ENCODE measurements at places on chromosomes 6 and 20.
A peak's percentile ranks its signal among the peaks of the same experiment; 100 is the strongest.

DNA sequence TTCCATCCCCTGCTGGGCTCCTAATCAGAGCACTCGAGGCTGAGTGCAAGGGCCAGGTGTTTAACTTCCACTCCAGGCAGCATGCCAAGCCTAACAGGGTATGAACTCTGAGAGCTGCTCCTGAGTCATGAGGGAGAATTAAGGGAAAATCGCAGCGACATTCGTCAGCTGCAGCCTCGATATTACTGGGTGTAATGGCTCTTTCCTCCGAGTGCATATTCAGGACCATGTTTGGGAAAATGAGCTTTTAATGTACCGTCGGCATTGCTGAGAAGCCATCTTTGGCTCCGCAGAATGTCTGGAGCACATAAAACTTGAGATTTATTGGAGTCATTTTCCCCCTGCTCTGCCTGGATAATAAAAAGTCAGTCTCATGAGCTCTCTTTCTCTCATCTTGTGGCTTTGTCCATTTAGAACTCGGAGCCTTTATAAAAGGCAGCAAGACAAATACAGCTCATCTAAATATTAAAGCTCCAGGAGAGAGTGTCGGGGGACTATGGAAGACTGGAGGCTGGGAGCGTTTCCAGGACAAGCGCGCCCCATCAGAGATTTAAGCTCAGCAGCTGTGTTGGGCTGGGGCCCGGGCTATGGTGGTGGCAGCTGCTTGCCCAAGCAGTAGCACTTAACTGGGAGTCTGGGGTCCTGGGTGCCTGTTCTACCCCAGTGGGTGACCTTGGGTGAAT, 103.7 kb downstream of the TOX2 start:
- DNase-seq: no peak

DNA sequence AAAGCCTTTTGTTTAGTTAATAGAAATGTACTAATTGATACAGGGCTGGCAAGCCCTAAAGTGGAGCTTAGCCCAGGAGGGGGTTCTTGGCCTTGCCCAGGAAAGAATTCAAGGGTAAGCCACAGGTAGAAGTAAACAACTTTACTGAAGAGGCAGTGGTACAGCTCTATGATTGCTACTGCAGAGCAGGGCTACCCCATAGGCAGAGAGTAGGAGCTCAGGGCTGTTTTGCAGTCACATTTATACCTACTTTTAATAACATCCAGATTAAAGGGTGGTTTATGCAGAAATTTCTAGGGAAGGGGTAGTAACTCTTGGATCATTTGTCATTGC, 680.4 kb upstream of the GJE1 start:
- DNase-seq: no peak

DNA sequence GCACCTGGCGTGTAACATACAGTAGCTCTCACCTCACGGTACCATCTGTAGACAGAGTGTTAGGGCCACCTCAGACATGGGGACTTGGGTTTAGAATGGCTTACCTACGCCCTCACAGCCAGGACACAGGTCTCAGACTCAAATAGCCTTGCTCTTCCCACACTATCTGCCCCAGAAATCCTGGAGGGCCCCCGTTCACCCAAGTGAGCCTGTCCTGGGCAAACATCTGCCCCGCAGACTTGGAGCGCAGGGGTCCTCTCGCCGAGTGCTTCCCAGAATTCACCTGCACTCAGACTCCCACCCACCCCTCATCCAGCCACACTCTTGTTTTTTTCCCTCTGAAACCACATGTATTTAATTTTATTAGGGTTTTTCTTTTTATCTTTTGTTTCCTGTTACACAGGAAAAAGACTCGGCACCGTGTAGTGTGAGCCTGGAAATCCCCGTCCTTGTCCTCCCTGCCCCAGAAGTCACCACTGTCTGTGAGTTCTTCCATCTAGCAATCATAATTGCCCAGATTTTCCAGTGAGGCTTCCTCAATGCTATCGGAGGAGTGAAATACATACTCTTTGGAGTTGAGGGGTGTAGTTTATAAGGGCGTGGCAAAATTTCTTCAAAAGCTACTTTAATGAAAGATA, 17.1 kb upstream of the MAP1LC3A start:
- DNase-seq: no peak

DNA sequence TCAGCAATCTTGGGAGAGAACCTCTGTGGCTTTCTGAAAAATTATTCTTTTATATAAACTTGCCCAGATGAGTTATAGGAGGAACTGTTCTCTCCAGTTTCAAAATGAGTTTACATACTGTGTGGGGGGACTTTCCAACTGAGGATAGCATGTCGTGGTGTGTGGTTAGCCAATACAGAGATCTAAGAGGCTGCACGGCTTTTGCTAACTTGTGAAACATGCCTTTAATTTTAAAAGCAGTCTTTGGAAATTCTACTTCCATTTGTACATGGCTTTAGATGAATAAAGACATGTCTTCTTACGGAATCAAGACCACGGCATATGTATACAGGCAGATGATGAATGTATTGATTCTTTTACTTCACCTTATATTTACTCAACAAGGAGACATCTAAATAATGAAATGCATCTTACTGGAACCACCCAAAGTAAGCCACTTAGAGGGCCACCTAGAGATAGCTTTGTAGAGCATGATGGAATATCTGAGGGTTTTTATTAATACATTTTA, 39.8 kb downstream of the HIVEP1 start:
- DNase-seq: peak; percentile 71

GRCh38 chr6:101462576-101462975, 69.1 kb downstream of the GRIK2 start:
- no peak for DNase-seq

GRCh38 chr6:31728767-31729514, at the start of gene DDAH2:
TSS of gene DDAH2 (minus strand) at chr6:31729299. CDS start at chr6:31729161, 138 bp downstream.
- no peak for DNase-seq

DNA sequence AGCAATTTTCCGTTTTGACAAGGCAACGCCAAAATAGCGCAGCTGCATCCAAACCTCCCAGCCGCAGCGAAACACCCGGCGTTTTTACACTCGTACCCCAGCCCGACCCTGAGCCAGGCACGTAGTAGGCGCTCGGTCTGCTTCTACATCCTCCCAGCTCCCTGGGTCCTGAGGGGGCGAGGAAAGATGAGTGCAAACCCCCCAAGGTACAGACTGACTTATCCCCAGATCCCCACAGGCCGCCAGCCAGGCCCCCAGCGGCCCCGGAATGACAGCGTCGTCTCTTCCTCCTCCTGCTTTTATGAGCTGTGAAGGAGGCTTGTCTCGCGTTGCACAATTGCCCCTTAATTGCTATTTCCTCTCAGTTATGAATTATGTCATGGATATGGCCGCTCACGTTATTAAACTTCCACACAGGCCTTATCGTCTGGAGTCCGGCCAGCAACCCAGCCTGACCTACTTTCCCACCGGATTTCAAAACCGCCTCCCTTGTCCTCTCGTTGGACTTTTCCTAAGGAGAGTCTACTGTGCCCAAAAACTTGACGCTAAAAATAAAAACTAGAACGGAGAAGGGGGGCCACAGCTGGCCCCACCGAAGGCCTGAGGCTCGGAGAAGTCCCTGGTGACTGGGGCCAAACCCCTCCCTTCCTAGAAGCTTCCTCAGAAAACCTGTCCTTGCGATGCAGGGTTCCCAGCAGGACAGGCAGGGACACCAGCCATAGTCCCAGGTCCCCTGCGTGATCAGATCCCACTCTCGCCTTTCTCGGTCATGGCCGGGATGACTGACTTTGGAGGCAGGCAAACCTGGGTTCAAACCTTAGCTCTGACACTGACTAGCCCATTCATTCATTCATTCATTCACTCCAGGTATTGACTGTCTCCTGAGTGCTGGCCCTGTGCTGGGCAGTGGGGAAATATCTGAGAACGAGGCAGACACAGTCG, 130.9 kb upstream of the PTPN1 start:
- peak; percentile 36 for DNase-seq

GRCh38 chr6:14673201-14673600, 555.6 kb downstream of the CD83 start:
- DNase-seq: no peak

DNA sequence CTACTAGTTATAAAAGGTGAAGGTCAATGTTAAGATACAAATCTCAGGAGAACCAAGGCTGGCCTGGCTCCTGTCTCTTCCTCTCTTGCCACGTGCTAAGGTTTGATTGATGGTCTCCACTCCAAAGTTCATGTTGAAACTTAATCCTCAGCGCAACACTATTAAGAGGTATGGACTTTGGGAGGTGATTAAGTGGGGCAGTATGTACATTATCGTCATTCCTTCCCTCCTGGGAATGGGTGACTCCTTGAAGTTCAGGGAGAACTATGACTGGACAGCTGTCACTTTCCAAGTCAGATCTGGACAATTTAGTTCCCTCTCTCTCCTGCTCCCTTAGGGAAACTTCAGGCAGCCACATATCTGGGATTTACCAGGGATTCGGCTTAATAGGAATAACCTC, 50.5 kb downstream of the KCNK5 start:
- DNase-seq: no peak

DNA sequence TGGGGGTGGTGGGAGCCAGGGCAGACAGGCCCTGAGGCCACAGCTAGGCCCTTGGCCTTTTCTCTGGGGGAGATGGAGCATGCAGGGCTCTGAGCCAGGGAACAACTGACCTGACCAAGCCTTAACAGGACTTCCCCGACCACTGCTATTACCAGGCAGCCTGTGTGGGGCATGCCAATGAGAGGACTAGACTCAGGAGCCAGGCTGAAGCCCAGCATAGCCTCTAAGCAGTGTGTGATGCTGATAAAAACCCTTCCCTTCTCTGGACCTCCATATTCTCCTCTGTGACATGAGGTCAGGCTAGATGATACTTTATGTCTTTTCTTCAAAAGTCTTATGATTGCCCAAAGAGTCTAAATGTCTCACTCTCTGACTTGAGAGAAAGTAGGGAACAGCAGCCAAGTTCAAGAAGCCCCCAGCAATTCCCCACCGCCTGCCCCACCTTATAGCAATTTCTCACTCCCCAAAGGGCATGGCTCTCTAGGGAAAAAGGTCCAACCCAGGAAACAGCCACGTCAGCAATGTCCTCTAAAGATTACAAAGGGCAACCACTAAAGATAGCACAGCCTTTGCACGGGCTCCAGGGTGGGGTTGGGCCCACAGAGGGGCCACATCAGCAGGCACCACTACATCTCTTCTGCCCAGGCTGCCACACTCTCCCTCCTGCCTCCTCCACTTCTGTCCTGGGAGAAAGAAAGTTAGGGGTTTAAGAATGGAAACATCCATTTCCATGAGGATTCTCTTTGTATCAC, 71.3 kb downstream of the TRERF1 start:
- DNase-seq: no peak

- DNase-seq: no peak
Measured at GRCh38 chr6:87340230-87340629, 4.4 kb upstream of the C6orf163 start.

DNA sequence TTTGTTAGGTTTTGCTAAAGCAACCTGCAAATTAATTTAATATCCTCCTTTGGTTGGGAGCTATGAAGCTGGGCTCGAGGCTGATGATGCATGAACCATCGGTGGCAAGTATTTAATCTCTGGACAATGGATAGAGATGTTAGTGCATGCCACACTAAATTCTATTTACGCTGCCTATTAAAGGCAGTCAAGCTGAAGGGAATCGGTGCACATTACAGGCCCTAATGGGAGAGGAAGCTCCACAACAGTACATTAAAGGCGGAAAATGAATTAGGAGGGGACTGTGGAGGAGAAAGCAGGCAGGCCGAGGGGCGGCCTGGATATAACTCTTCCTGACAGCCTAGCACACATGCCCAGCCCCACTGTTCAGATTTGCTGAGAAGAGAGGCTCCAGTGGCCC, 132.4 kb upstream of the MAFB start:
- DNase-seq: no peak

GRCh38 chr20:16123623-16124022, 449.6 kb downstream of the KIF16B start:
- no peak for DNase-seq

DNA sequence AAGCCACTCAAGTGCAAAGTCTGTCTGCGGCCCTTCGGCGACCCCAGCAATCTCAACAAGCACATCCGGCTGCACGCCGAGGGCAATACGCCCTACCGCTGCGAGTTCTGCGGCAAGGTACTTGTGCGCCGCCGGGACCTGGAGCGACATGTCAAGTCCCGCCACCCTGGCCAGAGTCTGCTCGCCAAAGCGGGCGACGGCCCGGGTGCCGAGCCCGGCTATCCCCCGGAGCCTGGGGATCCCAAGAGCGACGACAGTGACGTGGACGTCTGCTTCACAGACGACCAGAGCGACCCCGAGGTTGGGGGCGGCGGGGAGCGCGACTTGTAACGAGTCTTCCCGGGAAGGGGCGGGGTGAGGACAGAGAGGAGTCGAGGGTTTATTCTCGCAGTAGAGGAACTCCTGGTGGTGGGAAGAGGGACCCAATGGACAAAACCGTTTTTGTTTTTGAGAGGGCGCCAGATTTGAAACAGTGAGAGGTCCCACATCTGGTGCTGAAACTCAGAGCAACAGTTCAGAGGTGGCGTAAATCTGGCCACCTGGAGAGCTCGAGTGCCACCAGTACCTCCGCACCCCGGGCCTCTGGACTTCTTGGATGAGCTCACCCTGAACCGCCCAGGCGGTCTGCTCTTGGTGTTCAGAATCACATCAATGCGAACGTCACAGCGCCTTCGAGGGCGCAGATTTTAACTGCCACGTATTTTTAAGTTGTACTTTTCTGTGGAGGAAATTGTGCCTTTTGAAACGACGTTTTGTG, 8.0 kb downstream of the PRDM13 start:
- DNase-seq: no peak

GRCh38 chr20:53792946-53793536, 199.4 kb upstream of the ZNF217 start:
- DNase-seq: no peak

- DNase-seq: no peak
Measured at GRCh38 chr6:159499034-159499433, 194.0 kb downstream of the SOD2 start.

- DNase-seq: no peak
Measured at GRCh38 chr20:45639687-45640086, 8.6 kb upstream of the WFDC9 start.

DNA sequence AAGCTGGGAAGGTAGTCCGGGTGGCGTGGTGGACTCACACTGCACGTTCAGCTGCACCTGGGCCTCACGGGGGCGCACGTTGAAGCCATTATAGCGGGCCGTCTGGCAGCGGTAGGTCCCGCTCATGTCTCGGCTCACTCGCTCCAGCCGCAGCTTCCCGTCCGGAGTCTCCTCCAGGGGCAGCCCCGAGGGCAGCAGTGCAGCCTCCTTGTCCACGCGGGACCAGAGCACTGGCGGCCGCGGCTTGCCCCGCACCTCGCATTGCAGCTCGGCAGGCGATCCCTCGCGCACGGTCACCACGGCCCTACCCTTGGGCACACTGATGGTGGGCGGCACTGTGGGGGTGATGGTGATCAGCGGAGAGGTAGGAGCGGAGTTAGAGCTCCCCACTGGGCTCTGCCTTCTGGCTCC, 47.6 kb downstream of the MDGA1 start:
- no peak for DNase-seq

- DNase-seq: peak; percentile 39
Measured at GRCh38 chr6:35034411-35035191, 106.5 kb downstream of the TCP11 start.

All from CD4-positive, alpha-beta T cell treated with Interleukin-15 for 1 hour (primary cell).